HuH-7 (cell line): ENCODE measurements at places on chromosomes 3 and 15.

- DNase-seq, result peak; percentile 37
Observed at GRCh38 chr3:32969656-32970055, 18.2 kb downstream of the CCR4 start.

- DNase-seq, result no peak
Observed at GRCh38 chr3:49859576-49860305, 3.4 kb upstream of the TRAIP start.

DNA sequence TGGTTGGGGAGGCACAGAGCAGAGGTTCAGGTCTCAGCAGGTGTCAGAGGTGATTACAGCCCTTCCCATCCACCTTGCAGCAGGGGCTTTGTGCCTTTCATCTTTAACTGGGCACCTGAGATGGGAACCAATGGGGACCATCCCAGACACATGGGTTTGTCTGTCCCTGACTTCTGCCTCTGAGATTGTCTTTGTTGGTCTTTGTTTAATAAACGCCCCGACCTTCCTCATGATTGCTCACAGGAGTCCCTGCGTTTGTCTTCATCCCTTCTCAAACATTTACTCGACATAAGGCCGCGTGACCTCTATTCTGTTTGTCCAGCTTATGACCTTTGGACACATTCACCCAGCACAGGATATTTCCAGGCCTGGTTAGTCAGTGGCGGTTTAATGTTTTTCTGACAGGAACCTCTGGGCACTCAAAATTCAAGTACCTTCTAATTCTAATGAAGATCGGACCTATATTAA is 5.9 kb downstream of the ZSCAN2 start:
- peak; percentile 93 for DNase-seq

DNA sequence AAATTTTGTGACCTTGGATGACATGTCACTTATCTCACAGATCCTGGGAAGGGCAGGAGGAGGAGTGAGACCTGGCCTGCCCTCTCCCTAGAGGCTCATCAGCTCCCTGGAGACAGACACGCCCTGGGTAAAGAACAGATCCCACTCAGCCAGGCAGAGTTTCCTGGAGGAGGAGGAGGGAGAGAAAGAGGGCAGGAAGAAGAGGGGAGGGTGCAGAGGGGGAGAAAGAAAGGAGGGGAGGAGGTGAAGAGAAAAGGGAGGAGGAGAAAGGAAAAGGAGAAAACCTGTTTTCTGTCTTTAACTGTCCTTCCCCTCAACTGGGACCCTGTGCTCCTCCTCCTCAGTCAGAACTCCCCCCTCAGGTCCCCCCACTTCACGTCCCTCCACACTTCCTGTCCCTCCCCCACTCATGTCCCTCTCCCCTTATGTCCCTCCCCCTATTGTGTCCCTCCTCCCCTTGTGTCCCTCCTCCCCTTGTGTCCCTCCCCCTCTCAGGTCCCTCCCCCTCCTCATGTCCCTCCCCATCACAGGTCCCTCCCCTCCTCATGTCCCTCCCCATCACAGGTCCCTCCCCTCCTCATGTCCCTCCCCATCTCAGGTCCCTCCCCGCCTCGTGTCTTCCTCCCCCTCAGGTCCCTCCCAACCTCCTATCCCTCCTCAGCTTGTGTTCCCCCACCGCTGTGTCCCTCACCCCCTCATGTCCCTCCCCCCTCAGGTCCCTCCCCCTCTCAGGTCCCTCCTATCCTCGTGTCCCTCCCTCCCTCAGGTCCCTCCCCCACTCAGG is 52.3 kb upstream of the CGNL1 start:
- peak; percentile 86 for DNase-seq

GRCh38 chr15:70615435-70616310 is 147.7 kb downstream of the UACA start:
- no peak for DNase-seq

GRCh38 chr3:168191856-168192255 is 96.1 kb upstream of the GOLIM4 start:
- DNase-seq, result no peak

GRCh38 chr3:77169823-77170222 is 129.9 kb downstream of the ROBO2 start:
- DNase-seq, result no peak

GRCh38 chr3:110528305-110529121 is 543.1 kb upstream of the NECTIN3 start:
- no peak for DNase-seq

DNA sequence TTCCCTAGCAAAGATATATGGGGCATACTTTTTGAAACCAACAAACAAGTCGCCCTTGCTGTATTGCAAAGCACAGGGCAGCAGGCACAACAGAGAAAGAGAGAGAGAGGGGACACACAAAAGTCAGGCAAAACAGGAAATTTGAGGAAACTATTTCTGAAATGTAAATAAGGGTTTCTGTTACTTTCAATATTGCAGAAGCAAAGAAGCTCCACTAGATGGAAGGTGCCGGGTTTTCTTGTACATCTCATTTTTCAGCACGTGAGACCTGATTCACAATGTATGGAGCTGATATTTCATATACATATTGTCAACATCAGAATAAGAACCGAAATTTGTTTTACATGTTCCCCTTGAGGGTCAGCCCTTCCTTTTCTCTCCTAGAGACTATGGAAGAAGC is 127.4 kb downstream of the FOXP1 start:
- DNase-seq, result no peak

DNA sequence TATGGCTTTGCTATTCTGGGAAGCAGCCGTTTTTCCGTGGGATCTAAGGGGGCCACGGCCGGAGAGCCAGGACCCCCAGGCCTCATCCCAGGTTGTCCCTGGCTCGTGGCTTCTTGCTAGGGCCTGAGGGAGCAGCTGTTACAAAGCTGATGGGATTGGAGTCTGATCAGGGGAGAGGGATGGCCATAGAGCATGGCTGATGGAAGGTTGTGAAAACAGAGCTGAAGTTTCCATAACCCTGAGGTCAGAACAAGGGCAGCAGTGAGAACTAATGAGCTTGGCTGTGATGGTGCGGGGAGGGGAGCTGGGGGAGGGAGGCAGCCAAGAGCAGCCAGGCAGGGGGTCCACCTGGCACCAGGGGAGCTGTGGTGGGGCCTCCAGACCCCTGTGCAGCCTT is 63.0 kb downstream of the LINGO1 start:
- peak; percentile 84 for DNase-seq
